ENCODE measurements at places on chromosomes 13 and 19. TPM values are rescaled to one million over a fixed set of nuclear protein-coding genes. Genes with fewer than 3 reads are reported as not detected.

NLRP7 gene
- not detected for total RNA-seq

COL5A3 gene
- 0.76 TPM for total RNA-seq

NPHS1 gene
- total RNA-seq, result not detected

ELSPBP1 gene
- total RNA-seq, result not detected

PLPPR3 gene
- not detected for total RNA-seq

F10 gene
- total RNA-seq, result not detected

KLK14 gene
- total RNA-seq, result 0.64 TPM

UBE2L5 gene
- not detected for total RNA-seq

FBN3 gene
- not detected for total RNA-seq

GRCh38 chr19:41427647-41428480 lies 690 bp upstream of the B3GNT8 start:
- peak overlapping the region; percentile 87 for H3K27ac ChIP-seq
- peaks cover 20% of the 10 kb centered on the region for H3K36me3 ChIP-seq
- peak; percentile 9 for DNase-seq
- H3K27me3 ChIP-seq, result no peaks in the 10 kb centered on the region

DNA sequence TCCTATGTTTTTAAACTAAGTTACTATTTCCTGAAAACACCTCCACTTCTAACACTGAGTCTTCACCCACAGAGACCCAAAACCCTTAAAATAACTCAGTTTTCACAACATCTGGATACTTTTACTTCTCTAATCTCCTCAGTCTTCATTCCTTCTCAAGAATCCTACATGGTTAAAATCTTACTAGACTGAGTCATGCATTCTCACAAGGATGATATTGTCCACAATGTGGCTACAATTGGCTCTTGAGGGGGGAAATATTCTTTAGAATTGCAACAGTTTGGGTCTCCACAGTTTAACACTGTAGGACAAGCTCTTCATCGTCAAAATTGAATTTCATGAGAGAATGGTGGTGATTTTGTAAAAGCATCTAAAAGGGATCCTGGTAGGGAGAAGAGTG lies 397.1 kb downstream of the SLITRK5 start:
- H3K36me3 ChIP-seq, result no peaks in the 10 kb centered on the region
- H3K4me1 ChIP-seq, result no peaks in the 10 kb centered on the region
- H3K4me3 ChIP-seq, result no peak overlapping the region

- H3K27ac ChIP-seq, result no peak overlapping the region
- peaks cover 3% of the 10 kb centered on the region for H3K27me3 ChIP-seq
- DNase-seq, result no peak
- H3K4me3 ChIP-seq, result no peak overlapping the region
- peaks cover 11% of the 10 kb centered on the region for H3K36me3 ChIP-seq
- H3K4me1 ChIP-seq, result peaks cover 8% of the 10 kb centered on the region
Observed at GRCh38 chr19:44712864-44713515, 14.0 kb downstream of the CEACAM16 start.

DNA sequence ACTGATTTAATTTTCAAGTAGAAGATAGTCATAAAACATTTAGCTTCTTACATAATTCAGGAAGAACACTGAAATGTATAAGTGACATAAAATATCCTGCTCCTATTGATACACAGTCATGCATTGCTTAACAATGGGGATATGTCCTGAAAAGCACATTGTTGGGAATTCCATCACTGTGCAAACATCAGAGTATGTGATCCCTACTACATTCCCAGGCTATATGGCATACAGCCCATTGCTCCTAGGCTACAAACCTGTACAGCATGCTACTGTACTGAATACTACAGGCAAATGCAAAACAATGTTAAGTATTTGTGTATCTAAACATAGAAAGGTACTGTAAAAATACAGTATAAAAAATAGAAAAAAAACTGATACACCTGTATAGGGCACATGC lies 723.9 kb upstream of the ARGLU1 start:
- no peaks in the 10 kb centered on the region for H3K27me3 ChIP-seq
- no peak overlapping the region for H3K27ac ChIP-seq
- H3K4me1 ChIP-seq, result no peaks in the 10 kb centered on the region
- H3K4me3 ChIP-seq, result no peak overlapping the region
- no peak for DNase-seq

DNA sequence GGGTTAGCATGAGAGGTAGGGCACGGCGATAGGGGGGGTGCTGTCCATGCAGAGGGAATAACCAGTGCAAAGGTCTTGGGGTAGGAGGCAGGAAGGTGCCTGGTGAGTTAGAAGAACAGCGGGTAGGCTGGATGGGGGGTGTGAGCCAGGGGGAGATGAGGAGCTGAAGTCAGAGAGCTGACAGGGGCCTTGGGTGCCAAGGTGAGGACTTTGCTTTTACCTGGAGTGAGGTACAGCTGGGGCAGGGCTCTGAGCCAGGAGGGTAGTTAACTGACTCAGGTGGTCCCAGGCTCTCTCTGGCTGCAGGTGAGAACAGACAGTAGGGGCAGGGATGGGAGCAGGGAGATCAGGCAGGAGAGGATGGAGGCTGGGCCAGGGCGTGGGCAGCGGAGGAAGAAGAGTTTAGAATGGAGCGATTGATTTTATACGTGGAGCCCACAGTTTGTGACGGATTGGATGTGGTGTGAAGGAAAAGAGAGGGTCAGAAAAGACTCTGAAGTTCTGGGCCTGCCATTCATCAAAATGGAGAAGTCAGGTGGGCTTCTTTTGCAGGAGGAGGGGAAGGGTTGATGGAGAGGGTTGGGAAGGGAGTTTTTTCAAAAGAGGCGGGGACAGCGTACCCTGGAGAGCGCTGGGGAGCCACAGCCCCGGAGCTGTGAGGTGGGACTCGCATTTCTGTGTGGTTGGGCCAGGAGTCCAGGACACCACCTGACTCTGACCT lies 1.2 kb upstream of the GRAMD1A start:
- DNase-seq, result no peak
- peak overlapping the region; percentile 96 for H3K27ac ChIP-seq
- H3K4me1 ChIP-seq, result peaks cover 52% of the 10 kb centered on the region
- peaks cover 16% of the 10 kb centered on the region for H3K36me3 ChIP-seq
- H3K27me3 ChIP-seq, result no peaks in the 10 kb centered on the region

- H3K4me1 ChIP-seq, result peaks cover 16% of the 10 kb centered on the region
- no peak overlapping the region for H3K4me3 ChIP-seq
- DNase-seq, result no peak
- peaks cover 8% of the 10 kb centered on the region for H3K36me3 ChIP-seq
- H3K27ac ChIP-seq, result no peak overlapping the region
Observed at GRCh38 chr13:22086597-22087330, 415.9 kb downstream of the FGF9 start.

DNA sequence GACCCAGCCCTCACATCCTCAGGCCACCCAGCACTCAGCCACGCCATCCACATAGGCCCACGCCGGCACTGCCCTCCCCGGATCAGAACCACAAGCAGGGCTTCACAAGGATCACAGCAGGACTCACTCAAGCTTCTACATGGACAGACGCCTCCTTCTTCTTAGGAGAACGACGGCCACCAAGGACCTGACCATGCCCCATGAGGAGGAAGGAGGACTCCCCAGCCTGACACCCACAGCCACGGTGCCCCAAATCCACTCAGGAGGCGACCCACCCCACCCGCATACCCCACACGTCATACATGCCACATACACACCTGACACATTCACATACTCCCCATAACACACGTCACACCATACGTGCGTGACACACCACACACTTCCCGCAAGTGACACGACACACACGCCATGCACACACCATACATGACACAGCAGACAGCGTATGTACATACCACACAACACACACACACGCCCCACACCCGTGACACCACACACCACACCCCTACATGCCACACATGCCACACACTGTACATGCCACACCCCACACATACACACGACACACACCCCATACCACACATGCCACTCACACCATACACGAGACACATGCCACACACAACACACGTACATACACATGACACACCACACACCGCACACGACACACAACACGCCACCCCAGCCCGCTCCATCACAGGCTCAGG lies 50.4 kb downstream of the MLLT1 start:
- DNase-seq, result no peak
- H3K27ac ChIP-seq, result no peak overlapping the region
- H3K27me3 ChIP-seq, result no peaks in the 10 kb centered on the region
- no peaks in the 10 kb centered on the region for H3K4me1 ChIP-seq

DNA sequence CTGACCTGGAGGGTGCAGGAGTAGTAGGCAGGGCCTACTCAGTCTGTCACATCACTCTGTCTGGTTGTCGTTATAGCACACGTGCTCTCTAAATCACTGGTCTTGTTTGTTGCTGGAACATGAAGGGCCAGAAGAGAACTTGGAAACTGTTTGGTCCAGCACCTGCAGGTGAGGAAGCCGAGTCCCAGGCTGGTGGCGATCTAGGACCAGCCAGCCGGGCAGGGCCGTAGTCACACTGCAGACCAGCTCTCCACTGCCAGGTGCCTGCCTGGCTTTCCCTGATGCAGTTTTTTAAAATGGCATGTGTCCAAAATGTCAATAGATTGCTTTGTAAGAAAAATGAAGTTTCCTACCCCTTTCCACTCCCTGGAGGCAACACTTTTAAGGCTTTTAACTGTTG lies 53.7 kb downstream of the GGACT start:
- H3K27me3 ChIP-seq, result peaks cover 2% of the 10 kb centered on the region
- H3K4me1 ChIP-seq, result peaks cover 22% of the 10 kb centered on the region
- H3K36me3 ChIP-seq, result no peaks in the 10 kb centered on the region
- no peak for DNase-seq
- H3K27ac ChIP-seq, result no peak overlapping the region
- no peak overlapping the region for H3K4me3 ChIP-seq

GRCh38 chr13:48749144-48749543 lies 95.4 kb downstream of the CYSLTR2 start:
- no peak for DNase-seq
- H3K27me3 ChIP-seq, result no peaks in the 10 kb centered on the region
- H3K4me3 ChIP-seq, result no peak overlapping the region
- H3K4me1 ChIP-seq, result peaks cover 16% of the 10 kb centered on the region
- no peak overlapping the region for H3K27ac ChIP-seq
- no peaks in the 10 kb centered on the region for H3K36me3 ChIP-seq

GRCh38 chr19:7494416-7495098 lies 5.7 kb upstream of the PEX11G start:
- peaks cover 18% of the 10 kb centered on the region for H3K27me3 ChIP-seq
- DNase-seq, result no peak
- H3K4me3 ChIP-seq, result no peak overlapping the region
- peaks cover 2% of the 10 kb centered on the region for H3K36me3 ChIP-seq
- H3K4me1 ChIP-seq, result peaks cover 29% of the 10 kb centered on the region
- no peak overlapping the region for H3K27ac ChIP-seq

DNA sequence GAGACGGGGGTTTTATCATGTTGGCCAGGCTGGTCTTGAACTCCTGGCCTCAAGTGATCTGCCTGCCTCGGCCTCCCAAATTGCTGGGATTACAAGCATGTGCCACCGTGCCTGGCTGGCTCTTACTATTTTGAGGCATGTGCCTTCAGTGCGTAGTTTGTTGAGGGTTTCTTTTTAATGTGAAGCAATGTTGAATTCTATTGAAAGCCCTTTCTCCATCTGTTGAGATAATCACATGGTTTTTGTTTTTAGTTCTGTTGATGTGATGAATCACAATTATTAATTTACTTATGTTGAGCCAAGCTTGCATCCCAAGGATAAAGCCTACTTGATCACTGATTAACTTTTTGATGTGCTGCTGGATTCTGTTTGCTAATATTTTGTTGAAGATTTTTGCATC lies 290.9 kb downstream of the KCNRG start:
- H3K4me3 ChIP-seq, result no peak overlapping the region
- peaks cover 6% of the 10 kb centered on the region for H3K4me1 ChIP-seq
- H3K36me3 ChIP-seq, result peaks cover 2% of the 10 kb centered on the region
- H3K27ac ChIP-seq, result no peak overlapping the region
- DNase-seq, result no peak

DNA sequence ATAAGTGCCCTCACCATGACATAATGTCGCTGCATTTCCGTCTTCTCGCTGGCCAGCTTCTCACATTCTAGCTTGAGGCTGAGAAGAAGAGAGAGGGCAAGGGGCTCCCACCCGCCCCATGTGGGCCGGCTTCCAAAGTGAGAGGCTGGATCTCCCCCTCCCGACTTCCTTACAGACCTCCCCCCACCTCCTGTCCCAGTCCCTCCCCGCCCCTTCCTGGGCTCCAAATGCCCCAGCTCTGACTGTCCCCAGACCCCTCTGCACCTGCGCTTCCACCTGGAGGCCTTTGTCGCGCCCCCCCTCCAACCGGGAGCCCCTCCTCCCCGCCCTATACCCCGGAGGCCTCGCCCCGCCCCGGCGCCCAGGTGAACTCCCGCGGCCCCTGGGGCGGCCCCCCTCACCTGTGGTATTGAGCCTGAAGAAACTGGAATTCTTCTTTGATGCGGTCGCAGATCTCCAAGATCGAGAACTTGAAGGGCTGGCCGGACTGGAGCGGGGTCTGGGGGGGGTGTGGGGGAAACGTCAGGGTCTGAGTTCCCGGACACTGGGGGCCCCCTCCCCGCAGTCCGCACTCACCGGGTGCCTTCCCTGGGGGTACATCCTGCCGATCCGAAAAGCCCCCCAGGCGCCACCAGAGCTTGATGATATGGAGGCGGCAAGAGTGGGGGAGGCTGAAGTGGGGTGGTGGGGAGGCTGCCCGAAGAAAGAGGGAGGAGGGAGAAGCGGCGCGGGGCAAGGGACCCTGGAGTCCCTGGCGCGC lies 595 bp downstream of the TLE2 start:
- peaks cover 8% of the 10 kb centered on the region for H3K4me1 ChIP-seq
- peak overlapping the region; percentile 42 for H3K4me3 ChIP-seq
- no peak overlapping the region for H3K27ac ChIP-seq
- H3K27me3 ChIP-seq, result peaks cover 41% of the 10 kb centered on the region
- DNase-seq, result no peak
- H3K36me3 ChIP-seq, result no peaks in the 10 kb centered on the region

GRCh38 chr13:72342364-72342763 lies 385.1 kb downstream of the MZT1 start:
- H3K36me3 ChIP-seq, result no peaks in the 10 kb centered on the region
- H3K27me3 ChIP-seq, result no peaks in the 10 kb centered on the region
- H3K4me3 ChIP-seq, result no peak overlapping the region
- no peak for DNase-seq

GRCh38 chr13:44437356-44438233 lies 64.0 kb downstream of the SERP2 start:
- peaks cover 55% of the 10 kb centered on the region for H3K27me3 ChIP-seq
- DNase-seq, result no peak
- H3K4me1 ChIP-seq, result peaks cover 17% of the 10 kb centered on the region

GRCh38 chr19:49854378-49855263 lies 3.7 kb downstream of the PTOV1 start:
- no peak overlapping the region for H3K27ac ChIP-seq
- H3K27me3 ChIP-seq, result peaks cover 5% of the 10 kb centered on the region
- peaks cover 23% of the 10 kb centered on the region for H3K4me1 ChIP-seq
- H3K36me3 ChIP-seq, result peaks cover 6% of the 10 kb centered on the region
- H3K4me3 ChIP-seq, result no peak overlapping the region
- no peak for DNase-seq

GRCh38 chr13:97468331-97468730 lies 34.4 kb downstream of the RAP2A start:
- H3K27me3 ChIP-seq, result no peaks in the 10 kb centered on the region
- H3K4me1 ChIP-seq, result no peaks in the 10 kb centered on the region
- peaks cover 3% of the 10 kb centered on the region for H3K36me3 ChIP-seq
- DNase-seq, result no peak

- H3K4me1 ChIP-seq, result no peaks in the 10 kb centered on the region
- no peak overlapping the region for H3K4me3 ChIP-seq
- H3K36me3 ChIP-seq, result peaks cover 53% of the 10 kb centered on the region
- DNase-seq, result no peak
- no peak overlapping the region for H3K27ac ChIP-seq
- H3K27me3 ChIP-seq, result no peaks in the 10 kb centered on the region
Observed at GRCh38 chr19:19653597-19654147, 9.8 kb downstream of the ATP13A1 start.

GRCh38 chr13:104595511-104595910 lies 1529.3 kb upstream of the SLC10A2 start:
- no peak overlapping the region for H3K4me3 ChIP-seq
- no peak overlapping the region for H3K27ac ChIP-seq
- H3K36me3 ChIP-seq, result no peaks in the 10 kb centered on the region
- no peak for DNase-seq
- no peaks in the 10 kb centered on the region for H3K4me1 ChIP-seq
